ENCODE measurements at places on chromosomes 1 and 21.
A peak's percentile ranks its signal among the peaks of the same experiment; 100 is the strongest.

- no peak for DNase-seq
Observed at GRCh38 chr1:228279011-228279721, 71.3 kb downstream of the OBSCN start.

- DNase-seq: no peak
Observed at GRCh38 chr1:3660704-3661103, 8.4 kb downstream of the TP73 start.

GRCh38 chr1:77594366-77595112, 87.9 kb downstream of the ZZZ3 start:
- no peak for DNase-seq

DNA sequence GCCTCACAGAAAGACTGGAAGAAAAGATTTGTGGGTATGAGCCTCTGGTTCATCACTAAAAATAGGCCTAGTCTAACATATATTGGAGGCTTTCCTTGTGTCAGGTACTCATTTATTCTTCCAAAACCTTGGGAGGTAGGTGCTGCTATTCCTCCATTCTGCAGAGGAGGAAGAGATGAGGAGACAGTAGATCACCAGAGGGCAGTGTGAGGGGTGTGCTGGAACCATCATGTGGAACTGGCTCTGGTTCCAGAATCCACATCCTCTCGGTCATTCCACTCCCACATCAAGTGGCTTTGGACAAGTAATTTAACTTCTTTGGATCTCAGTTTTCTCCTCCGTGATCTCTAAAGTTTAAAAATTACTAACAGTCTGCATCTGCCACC, 7.4 kb upstream of the INKA2 start:
- no peak for DNase-seq

DNA sequence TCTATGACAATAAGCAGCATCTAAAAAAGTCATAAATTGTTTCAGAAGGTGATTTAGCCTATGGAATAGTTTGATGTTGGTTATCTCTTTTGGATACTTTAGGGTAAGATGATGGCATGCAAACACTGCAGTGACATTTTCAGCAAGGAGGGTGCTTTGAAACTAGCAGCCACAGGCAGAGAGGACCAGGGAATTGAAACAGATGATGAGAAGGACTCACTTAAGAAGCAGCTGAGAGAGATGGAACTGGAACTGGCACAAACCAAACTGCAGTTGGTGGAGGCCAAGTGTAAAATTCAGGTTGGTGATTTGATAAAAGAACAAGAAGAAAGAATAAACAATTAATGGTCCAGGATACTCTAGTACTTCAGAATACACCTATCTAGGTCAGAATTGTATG, 11.2 kb upstream of the CACYBP start:
- DNase-seq: no peak

- DNase-seq: no peak
Observed at GRCh38 chr1:202049129-202049528, 38.7 kb downstream of the ELF3 start.

DNA sequence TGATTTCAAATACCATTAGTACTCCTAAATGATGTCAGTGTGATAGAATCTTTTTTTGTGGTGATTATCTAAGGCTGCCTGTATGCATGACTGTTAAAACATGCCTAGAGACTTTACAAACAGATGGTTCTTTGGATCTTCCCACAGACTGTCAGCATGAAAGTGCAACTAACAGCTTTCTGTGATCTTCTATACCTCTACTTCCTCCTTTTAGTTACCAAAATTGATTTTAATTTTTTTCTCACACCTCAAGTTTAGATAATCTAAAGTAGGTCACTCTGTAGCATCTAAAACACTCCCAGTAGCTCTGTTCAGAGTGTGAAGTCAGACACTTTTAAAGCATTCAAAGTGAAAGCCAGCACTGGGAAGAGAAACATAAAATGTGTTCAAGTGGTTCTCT, 534.5 kb downstream of the PTPRC start:
- DNase-seq: peak; percentile 8

DNA sequence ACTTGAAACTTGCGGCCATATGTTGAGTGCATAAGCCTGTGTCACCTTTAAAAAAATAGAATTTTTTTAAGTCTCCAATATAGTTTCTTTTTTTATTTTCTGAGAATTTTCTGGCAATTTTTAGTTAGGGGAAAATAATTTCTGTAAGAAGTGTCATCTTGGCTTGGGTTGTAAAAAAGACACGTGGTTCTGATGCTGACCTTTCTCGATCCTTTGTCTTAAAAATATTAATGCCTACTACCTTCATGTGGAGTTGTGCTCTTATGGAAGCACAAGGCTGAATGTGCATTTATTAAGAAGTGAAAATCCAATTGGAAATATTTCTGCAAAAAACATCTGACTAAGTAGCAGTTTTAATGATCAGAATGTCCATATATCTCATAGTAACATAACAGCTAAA, 3.5 kb downstream of the ELAVL4 start:
- DNase-seq: no peak

DNA sequence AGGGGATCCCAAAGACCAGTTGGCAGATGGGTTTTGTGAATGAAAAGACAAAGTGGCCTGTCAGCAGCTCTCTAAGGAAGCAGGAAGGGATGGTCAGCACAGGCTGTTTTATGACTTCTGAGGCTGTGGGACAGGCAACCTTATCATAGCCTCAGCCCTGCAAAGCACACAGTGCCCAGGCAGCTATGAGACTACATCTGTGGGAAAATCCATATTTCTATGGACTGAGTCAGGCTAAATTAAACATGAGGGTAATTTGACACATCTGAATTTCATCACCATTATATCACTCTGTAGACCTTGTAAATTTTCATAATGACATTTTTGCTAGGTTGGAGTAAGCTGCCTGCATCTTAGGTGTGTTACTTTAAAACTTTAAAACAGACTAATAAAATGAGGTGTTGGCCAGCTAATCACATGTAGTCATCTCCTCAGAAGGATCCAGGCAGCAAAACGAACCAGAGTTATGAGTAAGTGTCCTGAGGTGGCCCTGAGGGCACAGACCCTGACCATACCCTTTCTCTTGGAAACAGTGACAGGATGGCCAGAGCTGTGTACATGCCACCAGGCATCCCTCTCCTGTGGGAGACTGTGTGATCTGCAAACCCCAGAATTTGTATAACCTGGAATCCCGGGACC, 14.6 kb downstream of the NGF start:
- DNase-seq: peak; percentile 79

- no peak for DNase-seq
Observed at GRCh38 chr1:206059355-206059915, 6.5 kb downstream of the RHEX start.

DNA sequence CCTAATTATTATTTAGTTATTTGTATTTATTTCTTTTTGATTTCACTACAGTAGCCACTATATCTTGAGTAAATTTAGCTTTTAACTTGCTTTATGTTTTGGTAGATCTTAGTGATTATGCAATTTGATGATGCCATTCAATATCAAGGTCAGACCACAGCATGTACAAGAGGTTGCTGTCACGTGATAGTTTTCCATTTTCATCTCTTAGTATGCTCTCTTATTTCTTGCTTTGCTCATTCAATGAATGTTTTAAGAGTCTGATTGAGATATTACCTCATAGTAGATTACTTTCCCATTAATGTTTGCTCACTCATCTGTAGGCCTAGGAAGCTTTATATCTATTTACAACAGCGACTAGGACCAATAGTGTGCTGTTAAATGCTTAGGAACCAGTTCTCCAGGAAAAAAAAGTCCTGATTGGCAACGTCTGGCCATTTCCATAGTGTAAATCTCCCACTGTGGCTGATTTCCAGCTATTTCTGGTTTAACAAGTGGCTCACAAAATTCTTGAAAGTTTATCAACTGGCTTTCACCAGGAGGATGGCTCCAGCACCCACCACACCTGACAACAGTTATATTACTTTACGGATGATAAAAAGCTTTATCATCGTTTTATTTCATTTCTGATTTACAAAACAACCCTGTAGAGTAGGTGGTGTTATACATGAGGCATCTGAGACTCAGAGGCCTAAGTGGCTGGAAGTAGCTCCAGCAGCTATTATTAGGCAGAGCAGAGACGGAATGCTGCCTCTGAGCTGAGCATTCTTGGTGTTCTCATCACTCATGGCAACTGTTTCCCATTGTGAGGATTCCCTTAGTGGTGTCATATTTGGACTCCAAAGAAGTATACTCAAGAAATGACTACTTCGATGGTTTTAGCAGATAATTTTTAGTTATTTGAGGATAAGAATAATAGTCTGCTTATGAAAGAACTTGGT, 235.2 kb downstream of the DISC1 start:
- DNase-seq: peak; percentile 55

DNA sequence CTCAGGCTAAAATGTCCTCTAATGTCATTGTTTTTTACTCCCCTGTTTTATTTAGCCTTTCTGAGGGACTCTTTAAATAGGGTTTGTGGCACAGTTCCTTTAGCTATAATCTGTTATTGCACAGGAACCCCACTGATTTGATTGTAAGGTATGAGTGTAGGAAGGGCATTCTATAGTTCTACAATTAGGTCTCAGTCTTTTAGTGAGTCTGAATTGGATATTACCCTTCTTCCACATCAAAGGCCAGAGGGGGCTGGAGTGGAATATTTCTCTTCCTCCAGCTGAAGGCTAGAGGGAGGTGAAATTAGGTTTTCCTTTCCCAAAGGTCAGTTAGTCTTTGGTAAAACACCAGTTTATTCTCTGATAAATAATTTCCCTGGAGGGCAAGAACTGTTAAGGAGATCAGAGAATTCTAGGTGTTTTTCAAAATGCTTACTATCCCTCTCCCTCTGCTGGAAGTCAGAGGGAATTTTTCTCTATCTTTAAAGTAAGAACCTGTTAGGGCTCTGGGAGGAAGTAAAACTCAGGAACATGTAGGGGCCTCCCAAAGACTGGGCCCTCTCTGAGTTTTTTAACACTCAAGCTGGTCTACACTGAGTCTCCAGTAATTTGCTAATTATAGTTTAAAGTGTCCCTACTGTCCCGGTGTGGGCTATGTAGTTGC, 176.3 kb upstream of the ZNHIT6 start:
- DNase-seq: peak; percentile 37

- DNase-seq: peak; percentile 0
Observed at GRCh38 chr1:149844650-149845255, 54.6 kb upstream of the BOLA1 start.

- DNase-seq: no peak
Observed at GRCh38 chr1:187877220-187877619, 1048.5 kb downstream of the PLA2G4A start.

GRCh38 chr1:61449410-61449809, 275.5 kb downstream of the TM2D1 start:
- no peak for DNase-seq

GRCh38 chr1:68442822-68443556, 6.8 kb downstream of the RPE65 start:
- peak; percentile 66 for DNase-seq

DNA sequence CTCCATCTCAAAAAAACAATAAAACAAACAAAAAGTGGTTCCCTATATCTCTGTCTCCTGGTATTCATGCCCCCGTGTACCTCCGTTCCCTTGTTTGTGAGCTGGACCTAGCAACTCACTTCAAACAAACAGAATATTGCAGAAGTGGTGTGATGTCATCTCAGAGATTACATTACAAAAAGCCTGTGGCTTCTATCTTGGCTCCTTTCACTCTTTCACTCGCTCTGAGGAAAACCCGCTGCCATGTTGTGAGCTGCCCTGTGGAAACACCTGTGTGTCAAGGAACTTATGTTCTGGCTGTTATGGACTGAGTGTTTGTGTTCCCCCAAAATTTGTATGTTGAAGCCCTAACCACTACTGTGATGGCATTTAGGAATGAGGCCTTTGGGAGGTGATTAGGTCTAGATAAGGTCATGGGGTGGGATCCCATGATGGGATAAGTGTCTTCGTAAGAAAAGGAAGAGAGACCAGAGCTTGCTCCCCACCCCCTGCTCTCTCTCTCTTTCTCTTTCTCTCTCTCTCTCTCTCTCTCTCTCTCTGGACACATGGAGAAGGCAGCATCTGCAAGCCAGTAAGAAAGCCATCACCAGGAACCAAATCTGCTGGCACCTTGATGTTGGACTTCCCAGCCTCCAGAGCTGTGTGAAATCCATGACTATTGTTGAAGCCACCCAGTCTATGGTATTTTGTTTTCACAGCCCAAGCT, 7.4 kb upstream of the HYI start:
- no peak for DNase-seq

DNA sequence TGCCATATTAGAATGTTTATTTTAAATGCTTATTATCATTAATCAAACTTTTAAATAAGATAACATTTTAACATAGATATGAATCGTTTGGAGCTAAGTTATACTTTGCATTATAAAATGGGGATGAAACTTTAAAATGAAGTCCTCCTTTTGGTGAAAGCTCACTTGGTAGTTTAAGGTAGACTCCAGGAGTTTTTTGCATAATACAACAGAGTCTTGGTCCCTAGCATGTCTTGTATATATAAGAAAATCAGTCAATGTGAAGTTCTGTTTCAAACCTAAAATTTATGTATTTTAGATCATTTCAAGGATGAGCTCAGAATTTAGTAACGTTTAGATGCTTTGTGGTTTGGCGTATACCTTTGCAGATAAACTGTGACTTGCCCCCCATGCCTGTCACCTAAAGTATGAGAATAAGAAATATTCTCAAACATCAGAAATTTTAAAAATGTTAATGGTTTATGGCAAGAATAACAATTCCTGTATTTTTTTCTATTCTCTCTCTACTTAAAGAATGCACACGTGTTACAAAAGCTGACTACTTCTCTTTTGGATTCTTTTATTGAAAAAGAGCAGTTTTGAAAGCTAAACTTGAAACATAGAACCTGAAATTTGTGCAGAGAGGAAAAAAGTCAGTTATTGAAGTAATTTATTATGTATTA, 3.8 kb downstream of the NFIA start:
- no peak for DNase-seq

DNA sequence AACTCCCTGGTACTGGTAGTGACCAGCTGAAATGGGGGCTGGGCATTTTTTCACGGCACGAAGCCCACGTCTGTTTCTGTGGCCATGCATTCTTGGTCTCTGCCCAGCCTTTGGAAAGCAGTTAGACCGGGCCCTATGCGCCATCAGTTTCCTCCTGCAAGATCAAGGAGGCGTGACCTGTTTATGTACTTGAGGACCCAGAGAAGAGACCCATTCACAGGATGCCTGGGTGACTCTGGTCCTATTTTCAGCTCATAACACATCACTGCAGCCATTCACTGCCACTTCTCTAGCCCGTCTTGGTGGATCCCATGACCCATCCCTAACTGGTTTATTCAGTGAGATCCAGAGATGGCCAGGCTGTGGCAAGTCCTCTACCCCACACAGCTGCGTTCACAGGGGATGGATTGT, 70.4 kb downstream of the SPSB1 start:
- no peak for DNase-seq
